ENCODE measurements at places on chromosomes 4 and X. TPM values are rescaled to one million over a fixed set of nuclear protein-coding genes. Genes with fewer than 3 reads are reported as not detected.

- DNase-seq, result peak; percentile 63
Observed at GRCh38 chrX:19593690-19594089, 78.4 kb upstream of the MAP3K15 start.

DNA sequence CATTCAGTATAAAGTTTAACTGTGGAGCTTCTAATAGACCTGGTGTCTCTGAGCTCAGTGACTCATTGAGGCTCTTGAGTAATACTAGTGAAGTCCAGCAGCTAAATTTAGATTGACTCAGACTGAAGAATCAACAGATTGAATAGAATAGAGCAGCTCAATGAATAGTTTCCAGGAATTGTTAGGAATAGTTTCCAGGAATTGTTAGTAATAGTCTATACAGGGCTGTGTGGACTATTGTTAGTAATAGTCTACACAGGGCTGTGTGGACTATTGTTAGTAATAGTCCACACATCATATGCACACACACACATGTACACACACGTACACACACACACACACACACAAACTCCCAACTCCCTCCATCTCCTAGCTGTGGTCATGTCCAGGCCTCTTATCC lies 3.0 kb downstream of the GIMD1 start:
- DNase-seq, result peak; percentile 84

DNA sequence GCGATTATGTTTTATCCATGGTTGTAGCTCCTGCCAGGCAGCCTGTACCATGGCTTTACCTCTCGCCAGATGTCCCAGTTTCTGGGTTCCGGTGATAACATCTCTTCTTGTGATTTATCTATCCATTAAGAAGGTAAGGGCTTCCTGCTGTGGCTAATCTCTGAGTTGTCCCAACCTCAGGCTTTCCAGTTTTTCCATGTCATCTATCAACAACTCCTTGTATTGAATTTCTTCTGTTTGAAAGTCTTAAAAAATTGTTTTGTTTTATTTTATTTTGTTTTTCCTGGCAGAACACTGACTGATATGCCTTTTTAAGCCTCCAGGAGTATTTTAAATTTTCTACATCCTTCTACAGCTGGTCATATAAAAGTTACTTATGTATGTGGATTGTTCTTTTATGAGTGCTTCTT lies 241.9 kb downstream of the ANTXR2 start:
- DNase-seq, result no peak

DNA sequence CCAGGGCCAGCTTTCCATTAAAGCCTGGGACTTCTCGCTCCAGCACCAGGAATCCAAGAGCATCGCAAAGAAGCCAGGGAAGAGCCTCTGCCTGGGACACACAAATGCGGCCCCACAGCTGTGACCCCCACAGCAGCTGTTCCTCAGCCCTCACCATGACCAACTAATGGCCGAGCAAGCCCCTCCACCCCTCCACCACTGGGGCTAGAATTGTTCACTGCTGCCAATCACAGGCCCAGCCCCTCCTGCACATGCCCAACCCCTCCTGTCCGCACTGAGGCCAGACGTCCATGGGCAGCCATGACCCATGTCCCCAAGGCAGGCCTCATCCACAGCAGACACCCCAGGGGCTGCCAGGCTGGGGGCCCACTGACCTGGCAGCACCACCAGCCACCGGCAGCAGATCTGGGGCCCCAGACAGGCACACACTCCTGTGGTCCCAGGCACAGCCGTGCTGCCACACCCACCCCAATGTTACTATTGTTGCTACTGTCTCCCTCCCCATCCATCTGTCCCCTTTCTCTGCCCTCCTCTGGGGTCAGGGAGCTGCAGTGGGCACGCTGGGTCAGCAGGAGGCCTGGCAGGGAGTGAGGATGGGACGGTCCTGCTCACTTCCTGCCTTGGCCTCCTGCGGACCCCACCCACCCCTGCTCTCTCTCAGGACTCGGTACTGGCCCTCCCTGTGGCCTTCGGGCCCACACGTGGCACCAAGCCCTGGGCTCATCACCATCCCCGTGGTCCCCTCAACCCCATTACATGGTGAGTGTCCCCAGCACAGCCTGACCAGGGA lies 56.0 kb downstream of the ZFYVE28 start:
- no peak for DNase-seq

DNA sequence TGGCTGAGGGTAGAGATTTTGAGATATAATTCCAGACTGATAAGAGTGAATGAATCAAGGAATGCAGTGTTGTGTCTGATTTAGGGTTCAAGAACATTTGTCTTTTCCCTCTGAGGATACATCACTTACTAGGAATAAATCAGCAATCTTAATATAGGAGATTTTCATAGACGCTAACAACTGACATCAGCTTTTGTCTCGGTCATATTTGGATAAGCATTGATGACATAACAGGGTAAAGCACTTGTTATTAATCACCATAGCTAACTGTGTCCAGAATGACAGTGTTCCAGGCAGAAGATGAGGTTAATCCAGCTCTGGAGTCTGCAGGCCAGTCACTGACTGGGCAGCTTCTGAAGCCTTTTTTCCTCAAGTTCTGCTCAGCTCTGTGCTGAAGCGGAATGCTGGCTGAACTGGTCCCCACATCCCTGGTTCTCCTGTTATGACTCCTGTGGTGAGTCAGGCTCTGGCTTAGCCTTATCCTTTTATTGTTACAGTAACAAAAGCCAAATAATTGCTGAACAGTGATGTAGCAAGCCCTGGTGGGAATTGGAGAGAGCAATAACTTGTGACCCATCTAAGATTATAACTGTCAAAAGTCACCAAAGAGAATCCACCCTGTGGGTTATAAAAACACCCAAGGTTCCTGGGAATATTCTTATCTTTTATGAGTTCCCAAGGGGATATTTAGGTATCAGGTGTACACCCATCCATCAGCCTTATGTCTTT lies 41.8 kb downstream of the FNIP2 start:
- peak; percentile 96 for DNase-seq

GRCh38 chrX:20459410-20460350 lies 193.0 kb upstream of the RPS6KA3 start:
- DNase-seq, result no peak

- no peak for DNase-seq
Observed at GRCh38 chr4:94695384-94695783, 62.4 kb upstream of the BMPR1B start.

GRCh38 chr4:20723463-20723862 lies 23.2 kb downstream of the PACRGL start:
- DNase-seq, result no peak

DNA sequence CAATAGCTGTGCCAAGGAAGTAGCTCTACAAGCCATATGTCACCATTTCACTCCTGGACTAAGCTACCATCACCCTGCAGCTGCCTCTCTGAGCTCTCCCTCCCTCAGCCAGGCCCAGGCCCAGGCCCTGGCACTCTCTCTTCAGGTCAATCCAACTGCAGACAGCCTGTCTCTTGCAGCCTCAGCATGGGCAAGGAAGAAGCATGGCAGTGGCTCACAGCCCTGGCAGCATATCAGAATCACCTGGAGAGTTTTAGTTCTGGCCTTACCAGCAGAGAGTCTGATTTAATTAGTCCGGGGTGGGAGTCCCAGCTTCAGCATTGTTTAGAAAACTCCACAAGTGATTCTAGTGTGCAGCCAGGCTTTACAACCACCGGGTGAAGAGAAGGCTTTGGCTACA lies 31.5 kb downstream of the NALF2 start:
- DNase-seq, result no peak

GRCh38 chr4:7421356-7422150 lies 13.2 kb downstream of the PSAPL1 start:
- no peak for DNase-seq

SPATA4 gene
- 0.97 TPM for total RNA-seq

CFAP99 gene
- total RNA-seq, result not detected

Data from fibroblast of villous mesenchyme (primary cell).